Type B pancreatic cell (in vitro differentiated cells): ENCODE measurements at places on chromosomes 7 and 10. TPM values are rescaled to one million over a fixed set of nuclear protein-coding genes. Genes with fewer than 3 reads are reported as not detected.

Gene ASIC3
- total RNA-seq: 2.2 and 4.4 TPM in 2 replicates

Gene PDLIM1
- 171 and 347 TPM in 2 replicates for total RNA-seq

Gene RBM20
- 2.8 and 5.2 TPM in 2 replicates for total RNA-seq

Gene UCMA
- not detected in 2 replicates for total RNA-seq

Gene ASB15
- not detected in 2 replicates for total RNA-seq

Gene NUTM2D
- total RNA-seq: 7.3 and 9.9 TPM in 2 replicates

Gene HOXA13
- total RNA-seq: 0.75 and 1.5 TPM in 2 replicates

Gene SPDYE2B
- not detected in 2 replicates for total RNA-seq

Gene NPS
- total RNA-seq: not detected in 2 replicates

Gene CAMK2B
- 7.6 and 8.4 TPM in 2 replicates for total RNA-seq

Gene ECHS1
- 106 and 127 TPM in 2 replicates for total RNA-seq

DNA sequence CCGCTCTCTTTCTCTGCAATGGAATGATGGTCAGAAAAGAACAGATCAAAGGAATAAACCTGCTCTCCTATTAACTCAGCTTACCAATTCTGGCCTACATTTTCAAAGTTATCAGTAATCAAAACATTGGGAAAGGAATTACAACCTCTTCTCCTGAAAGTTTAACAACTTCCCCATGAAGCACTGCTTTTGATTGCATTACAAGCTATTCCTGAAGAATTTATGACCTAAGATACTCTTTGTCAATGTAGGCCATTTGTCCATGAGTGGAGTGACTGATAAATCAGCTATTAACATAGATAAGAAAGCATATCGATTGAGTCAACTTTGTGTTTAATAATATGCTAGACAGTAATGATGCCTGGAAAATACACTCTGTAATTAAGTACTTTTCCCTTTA lies 271.7 kb upstream of the C7orf33 start:
- H3K27ac ChIP-seq: no peak overlapping the region
- H3K36me3 ChIP-seq: no peaks in the 10 kb centered on the region

- H3K27me3 ChIP-seq: peaks cover 7% of the 10 kb centered on the region
- peaks cover 3% of the 10 kb centered on the region for H3K36me3 ChIP-seq
- peaks cover 3% of the 10 kb centered on the region for H3K4me1 ChIP-seq
- no peak overlapping the region for H3K4me3 ChIP-seq
- no peak for DNase-seq
Observed at GRCh38 chr7:78924581-78924980, 528.9 kb downstream of the MAGI2 start.

GRCh38 chr7:20249920-20250319 lies 32.7 kb upstream of the MACC1 start:
- H3K36me3 ChIP-seq: no peaks in the 10 kb centered on the region
- no peak for DNase-seq
- peaks cover 7% of the 10 kb centered on the region for H3K4me1 ChIP-seq

DNA sequence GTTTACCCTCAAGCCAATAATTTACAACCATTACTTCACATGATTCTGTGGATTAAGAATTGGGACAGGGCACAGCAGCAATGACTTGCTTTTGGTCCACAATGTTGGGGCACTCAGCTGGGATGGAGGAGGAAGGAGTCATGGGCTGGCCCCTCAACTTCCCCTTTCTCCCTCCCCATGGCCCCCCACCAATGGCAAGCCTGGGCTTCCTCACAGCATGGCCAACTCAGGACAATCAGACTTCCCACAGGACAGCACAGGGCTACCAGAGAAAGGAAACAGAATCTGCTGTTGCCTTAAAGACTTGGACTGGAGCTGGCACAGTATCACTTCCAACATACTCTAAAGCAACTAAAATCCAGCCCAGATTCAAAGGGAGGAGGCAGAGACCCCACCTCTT lies 160.7 kb downstream of the PTPN20 start:
- no peak overlapping the region for H3K4me3 ChIP-seq
- H3K36me3 ChIP-seq: no peaks in the 10 kb centered on the region
- peaks cover 47% of the 10 kb centered on the region for H3K27me3 ChIP-seq
- DNase-seq: no peak

GRCh38 chr7:117941138-117941810 lies 68.0 kb upstream of the CTTNBP2 start:
- H3K27ac ChIP-seq: no peak overlapping the region
- no peak overlapping the region for H3K4me3 ChIP-seq
- H3K4me1 ChIP-seq: peaks cover 19% of the 10 kb centered on the region

GRCh38 chr10:133275684-133276092 lies 980 bp downstream of the ADAM8 start:
- DNase-seq: no peak
- peaks cover 8% of the 10 kb centered on the region for H3K4me1 ChIP-seq
- peaks cover 3% of the 10 kb centered on the region for H3K27me3 ChIP-seq
- no peaks in the 10 kb centered on the region for H3K36me3 ChIP-seq

GRCh38 chr10:93992400-93993030 lies 1.2 kb upstream of the PLCE1 start:
- peaks cover 4% of the 10 kb centered on the region for H3K36me3 ChIP-seq
- H3K4me3 ChIP-seq: peak overlapping the region; percentile 84
- H3K4me1 ChIP-seq: peaks cover 34% of the 10 kb centered on the region

DNA sequence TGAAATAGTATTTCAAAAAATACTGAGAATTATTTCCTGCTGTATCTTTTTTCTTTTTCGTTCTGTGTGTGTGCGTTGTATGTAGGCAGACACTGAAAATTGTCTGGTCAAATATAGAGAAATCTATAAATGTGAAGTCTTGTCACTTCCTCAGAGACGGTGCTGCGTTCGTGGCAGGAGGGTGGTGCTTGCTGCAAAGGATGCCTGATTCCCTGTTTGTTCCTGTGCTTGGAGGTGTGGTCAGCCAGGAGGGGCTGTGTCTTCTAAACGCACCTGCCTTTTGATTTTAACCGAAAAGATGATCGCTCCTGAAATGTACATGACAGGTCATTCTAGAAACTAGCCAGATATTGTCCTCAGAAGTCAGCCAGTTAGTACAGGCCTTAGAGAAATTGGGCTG lies 32.5 kb upstream of the PRKAR1B start:
- no peak overlapping the region for H3K4me3 ChIP-seq
- no peaks in the 10 kb centered on the region for H3K4me1 ChIP-seq
- H3K36me3 ChIP-seq: peaks cover 22% of the 10 kb centered on the region
- no peak overlapping the region for H3K27ac ChIP-seq
- no peaks in the 10 kb centered on the region for H3K27me3 ChIP-seq

DNA sequence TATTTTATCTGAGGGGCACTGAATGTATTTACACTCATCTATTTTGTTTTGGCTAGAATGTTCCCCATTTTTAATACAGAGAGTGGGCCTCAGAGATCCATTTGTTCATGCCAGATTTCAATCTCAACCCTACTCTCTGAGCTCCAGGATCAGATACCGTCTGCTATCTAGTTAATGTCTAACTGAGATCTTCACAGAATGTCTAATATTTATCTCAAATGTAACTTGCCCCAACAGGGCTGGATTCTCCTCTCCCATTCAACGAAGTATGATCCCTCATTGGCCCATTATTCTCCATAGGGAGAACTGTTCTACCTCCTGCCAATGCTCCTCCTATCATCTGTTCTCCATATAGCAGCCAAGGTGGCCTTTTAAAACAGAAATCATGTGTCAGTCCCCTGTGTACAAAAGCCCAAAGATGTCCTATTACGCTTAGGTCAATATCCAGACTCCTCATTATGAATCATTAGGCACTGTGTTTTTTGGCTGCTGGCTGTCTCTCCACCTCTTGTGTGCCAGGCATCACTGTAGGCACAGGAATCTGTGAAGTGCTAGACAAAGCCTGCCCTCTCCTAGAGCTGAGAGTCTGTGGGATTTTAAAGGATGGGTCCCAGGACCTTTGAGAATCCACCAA lies 169.3 kb upstream of the AGK start:
- no peak overlapping the region for H3K4me3 ChIP-seq
- no peaks in the 10 kb centered on the region for H3K27me3 ChIP-seq
- H3K36me3 ChIP-seq: no peaks in the 10 kb centered on the region
- H3K4me1 ChIP-seq: peaks cover 5% of the 10 kb centered on the region

GRCh38 chr7:80722616-80723195 lies 84.3 kb downstream of the CD36 start:
- peaks cover 16% of the 10 kb centered on the region for H3K4me1 ChIP-seq
- H3K4me3 ChIP-seq: no peak overlapping the region
- peak overlapping the region; percentile 27 for H3K27ac ChIP-seq
- H3K36me3 ChIP-seq: no peaks in the 10 kb centered on the region

GRCh38 chr7:115635376-115635775 lies 395.2 kb downstream of the TFEC start:
- no peaks in the 10 kb centered on the region for H3K36me3 ChIP-seq
- H3K27me3 ChIP-seq: no peaks in the 10 kb centered on the region
- DNase-seq: no peak
- no peak overlapping the region for H3K27ac ChIP-seq
- no peak overlapping the region for H3K4me3 ChIP-seq

GRCh38 chr7:33854178-33854577 lies 51.2 kb upstream of the BMPER start:
- H3K36me3 ChIP-seq: no peaks in the 10 kb centered on the region
- peaks cover 25% of the 10 kb centered on the region for H3K27me3 ChIP-seq
- no peaks in the 10 kb centered on the region for H3K4me1 ChIP-seq
- no peak overlapping the region for H3K4me3 ChIP-seq

GRCh38 chr10:110498087-110498981 lies 627 bp downstream of the DUSP5 start:
- H3K4me1 ChIP-seq: peaks cover 50% of the 10 kb centered on the region
- H3K27me3 ChIP-seq: peaks cover 47% of the 10 kb centered on the region
- DNase-seq: peak; percentile 76
- no peaks in the 10 kb centered on the region for H3K36me3 ChIP-seq
- H3K27ac ChIP-seq: peak overlapping the region; percentile 89

DNA sequence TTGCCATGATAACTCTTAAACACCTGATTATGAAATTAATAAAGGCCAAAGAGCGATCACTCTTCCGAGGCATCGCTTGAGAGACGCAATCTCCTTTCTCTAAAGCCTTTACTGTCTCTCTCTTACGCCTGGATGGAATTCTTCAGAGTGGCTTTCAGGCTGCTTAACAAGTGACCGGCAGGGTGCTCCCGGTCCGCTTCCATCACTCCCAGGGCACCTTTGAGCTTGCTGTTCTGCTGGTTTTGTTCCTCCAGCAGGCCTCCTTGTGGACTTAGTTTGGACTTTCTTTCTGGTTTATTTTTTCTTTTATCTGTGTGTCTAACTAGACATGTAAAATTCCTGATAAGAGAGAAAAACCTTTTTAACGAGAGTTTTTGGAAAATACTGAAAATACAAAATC lies 60.9 kb downstream of the MRPL32 start:
- no peaks in the 10 kb centered on the region for H3K4me1 ChIP-seq
- no peaks in the 10 kb centered on the region for H3K36me3 ChIP-seq
- H3K4me3 ChIP-seq: no peak overlapping the region
- H3K27ac ChIP-seq: no peak overlapping the region
- no peak for DNase-seq
- peaks cover 25% of the 10 kb centered on the region for H3K27me3 ChIP-seq

DNA sequence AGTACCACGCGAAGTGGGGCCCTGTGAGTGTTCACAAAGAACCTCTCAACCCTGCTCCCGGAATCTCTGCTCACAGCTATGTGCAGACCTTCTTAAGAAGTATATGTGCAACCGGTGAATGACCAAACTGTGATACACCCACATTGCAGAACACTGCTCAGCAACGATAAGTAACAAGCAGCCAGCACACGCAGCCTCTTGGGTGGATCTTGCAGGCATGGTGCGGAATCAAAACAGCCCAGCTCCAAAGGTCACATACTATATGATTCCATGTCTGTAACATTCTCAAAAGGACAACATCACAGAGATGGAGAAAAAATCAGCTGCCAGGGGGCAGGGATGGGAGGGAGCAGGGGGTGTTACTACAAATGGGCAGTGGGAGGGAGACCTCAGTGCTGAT lies 101.6 kb downstream of the DLG5 start:
- no peak overlapping the region for H3K27ac ChIP-seq
- H3K27me3 ChIP-seq: no peaks in the 10 kb centered on the region
- no peak overlapping the region for H3K4me3 ChIP-seq

- DNase-seq: no peak
- peaks cover 18% of the 10 kb centered on the region for H3K36me3 ChIP-seq
- H3K27ac ChIP-seq: no peak overlapping the region
Observed at GRCh38 chr7:66247380-66248078, 42.4 kb downstream of the TPST1 start.
